ENCODE measurements at places on chromosomes 16 and 17.
A peak's percentile ranks its signal among the peaks of the same experiment; 100 is the strongest.

DNA sequence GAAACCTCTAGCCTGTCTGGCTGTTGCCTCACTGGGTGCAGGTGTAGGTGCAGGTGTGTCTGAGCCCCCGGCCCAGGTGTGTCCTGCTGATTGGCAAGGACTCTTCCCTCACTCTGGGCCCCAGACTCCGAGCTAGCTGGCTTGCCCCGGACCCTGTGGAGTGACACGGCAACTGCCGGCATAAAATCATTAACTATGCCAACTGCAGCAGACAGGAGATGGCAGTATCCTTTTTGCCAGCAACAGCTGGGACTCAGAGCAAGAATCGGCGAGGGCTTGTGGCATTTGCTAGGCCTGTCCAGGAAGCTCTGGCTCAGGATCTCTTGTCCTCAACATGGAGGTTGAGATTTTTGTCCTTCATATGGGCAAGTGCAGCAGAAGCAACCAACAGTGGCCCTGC lies 20.8 kb downstream of the CIAPIN1 start:
- no peak for DNase-seq

- peak; percentile 42 for DNase-seq
Measured at GRCh38 chr17:76408037-76408849, 23.8 kb downstream of the SPHK1 start.

- no peak for DNase-seq
Measured at GRCh38 chr17:61749823-61750404, 113.4 kb downstream of the BRIP1 start.

GRCh38 chr17:45775576-45776011 lies 8.5 kb upstream of the CRHR1 start:
- DNase-seq, result peak; percentile 57

DNA sequence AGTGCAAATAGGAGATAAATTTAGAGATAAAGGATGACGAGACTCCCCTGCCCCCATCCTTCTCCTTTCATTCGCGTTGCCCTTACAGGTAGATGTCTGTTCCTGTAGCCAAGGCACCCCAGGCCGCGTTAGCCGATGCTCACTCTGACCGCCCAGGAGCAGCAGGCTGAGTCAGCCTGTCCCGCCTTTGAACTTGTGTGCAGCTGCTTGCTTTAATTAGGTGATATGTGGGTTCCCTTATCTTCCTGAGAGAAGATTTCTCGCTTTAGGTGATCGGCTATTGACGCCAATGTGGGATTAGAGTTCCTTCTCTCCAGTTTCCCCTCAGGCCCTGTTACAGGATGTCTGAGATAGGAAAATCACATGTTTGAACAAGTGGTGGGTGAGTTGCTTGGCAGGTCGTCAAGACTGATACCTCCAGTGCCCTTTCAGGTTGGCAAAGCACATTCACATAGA lies 119.5 kb downstream of the MSI2 start:
- no peak for DNase-seq

DNA sequence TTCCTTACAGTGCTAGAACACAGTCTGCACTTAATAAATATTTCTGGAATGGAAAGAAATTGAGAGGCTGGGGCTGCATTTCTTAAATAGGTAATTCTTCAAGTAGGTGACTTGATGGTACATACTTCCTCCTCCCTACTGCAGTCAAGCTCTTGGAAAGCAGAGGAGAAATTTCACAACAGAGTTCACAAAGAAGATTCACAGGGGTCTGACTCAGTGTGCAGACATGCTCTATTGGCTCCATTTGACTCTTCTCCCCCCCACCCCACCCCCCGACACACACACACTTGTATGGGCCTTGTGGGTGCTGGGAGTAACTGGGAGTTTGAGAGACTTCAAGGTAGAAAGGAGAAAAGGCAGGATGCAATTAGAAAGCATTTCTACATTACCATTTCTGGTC lies 6.2 kb upstream of the MYOCD start:
- DNase-seq, result no peak

DNA sequence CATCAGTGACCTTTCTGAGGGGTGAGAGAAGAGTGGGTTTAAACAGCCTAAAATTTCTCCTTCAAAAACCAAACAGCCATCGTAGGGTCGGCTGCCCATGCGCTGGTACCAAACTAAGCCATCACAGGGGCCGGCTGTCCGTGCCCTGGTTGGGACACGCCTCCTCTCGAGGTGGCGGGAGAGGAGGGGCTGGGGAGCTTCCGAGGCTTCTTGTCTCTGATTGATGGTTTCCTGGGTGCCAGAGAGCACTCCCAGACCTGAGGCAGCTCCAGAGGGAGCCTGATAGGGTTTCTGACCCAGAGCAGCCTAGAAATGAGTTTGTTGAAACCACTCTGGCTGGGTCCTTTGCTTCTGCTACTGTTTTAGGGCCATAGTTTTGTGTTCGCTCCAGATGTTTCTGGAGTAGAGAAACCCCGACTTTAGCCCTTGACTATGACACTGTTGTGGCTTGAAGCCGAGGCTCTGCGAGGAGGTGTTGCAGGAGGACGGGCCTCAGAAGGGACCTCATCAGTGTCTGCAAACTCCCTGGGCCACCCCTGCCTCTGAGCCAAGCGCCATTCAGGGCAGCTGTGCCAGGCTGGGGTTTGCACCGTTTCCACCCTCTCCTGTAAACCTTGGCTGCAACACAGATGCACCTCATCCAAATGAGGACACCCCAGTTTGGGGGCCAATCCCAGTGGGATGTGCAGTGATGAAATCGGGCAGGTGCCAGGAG lies 6.2 kb downstream of the ZNF276 start:
- no peak for DNase-seq

- DNase-seq, result no peak
Measured at GRCh38 chr17:30388321-30389179, 9.8 kb downstream of the CPD start.

DNA sequence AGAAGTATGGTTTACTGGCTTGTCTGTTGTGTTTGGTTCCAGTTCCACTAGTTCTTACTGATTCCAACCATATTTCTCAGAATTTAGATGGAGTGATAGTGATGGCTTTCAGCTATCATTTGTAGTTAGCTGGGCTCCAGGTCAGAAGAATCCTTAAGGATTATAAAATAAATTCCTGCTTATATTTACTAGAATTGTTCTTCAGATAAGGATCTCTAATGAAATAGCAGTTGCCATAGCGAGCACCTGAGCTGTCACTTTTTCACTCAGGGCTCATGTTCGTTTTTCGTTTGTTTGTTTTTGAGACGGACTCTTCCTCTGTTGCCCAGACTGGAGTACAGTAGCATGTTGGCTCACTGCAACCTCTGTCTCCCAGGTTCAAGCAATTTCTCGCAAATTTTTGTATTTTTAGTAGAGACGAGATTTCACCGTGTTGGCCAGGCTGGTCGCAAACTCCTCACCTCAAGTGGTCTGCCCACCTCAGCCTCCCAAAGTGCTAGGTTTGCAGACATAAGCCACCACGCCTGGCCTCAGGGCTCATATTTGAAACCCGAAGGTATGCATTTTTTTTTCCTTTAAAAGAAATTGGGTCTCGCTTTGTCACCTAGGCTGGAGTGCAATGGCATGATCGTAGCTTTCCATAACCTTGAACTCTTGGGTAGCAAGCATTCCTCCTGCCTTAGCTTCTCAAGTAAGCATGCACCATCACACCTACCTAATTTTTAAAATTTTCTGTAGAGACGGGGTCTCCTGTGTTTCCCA lies 42.9 kb downstream of the PAFAH1B1 start:
- no peak for DNase-seq

DNA sequence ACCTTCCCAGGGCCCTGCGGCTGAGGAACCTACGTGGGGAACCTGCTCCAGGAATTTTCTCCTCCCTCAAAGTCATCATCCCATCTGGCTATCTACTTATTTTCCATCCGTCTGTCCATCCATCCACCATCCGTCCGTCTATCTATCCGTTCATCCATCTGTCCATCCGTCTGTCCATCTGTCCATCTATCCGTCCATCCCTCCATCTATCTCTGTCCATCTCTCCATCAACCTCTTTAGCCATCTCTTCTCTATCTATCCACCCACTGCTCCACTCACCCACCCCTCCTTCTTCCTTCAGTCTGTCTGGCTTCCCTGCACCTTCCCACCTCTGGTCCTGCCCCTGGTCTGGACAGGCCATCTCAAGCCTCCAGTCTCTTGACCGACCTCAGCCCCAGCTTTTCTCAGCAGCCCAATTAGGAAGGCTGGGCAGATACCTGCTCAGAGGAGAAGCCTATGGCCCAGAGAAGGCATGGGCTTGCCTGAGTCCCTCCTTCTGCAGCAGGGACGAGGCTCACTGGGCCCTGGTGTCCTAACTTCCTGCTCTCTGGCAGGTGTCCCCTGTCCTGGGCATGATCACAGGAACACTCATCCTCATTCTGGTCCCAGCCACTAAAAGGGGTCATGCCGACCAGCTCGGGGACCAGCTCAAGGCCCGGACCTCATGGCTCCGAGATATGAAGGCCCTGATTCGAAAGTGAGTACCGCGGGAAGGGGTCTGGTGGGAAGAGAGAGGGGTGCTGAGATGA lies 23.0 kb downstream of the MYBBP1A start:
- DNase-seq, result no peak

- DNase-seq, result no peak
Measured at GRCh38 chr16:21565861-21566669, 33.3 kb upstream of the METTL9 start.

GRCh38 chr17:9432934-9433421 lies 142.6 kb downstream of the STX8 start:
- no peak for DNase-seq

DNA sequence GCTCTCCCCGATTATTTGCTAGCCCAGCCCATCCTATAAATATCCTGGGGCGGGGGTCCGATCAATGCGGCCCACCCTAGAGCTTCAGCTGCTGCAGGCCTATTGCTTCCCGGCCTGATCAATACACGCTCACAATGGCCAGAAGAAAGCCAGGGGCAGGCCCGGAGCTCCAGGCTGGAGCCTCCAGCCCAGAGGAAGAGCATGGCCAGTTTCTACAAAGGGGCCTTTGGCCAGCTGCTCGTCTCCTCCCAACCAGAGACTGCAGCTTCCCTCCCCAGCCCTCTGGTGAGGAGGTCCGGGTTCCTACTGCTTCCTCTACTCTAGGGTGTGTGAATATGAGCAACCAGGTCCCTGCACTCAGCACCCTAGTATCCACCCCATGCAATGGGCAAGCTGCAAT lies 36.7 kb downstream of the SALL1 start:
- no peak for DNase-seq

- no peak for DNase-seq
Measured at GRCh38 chr16:50166511-50167500, 13.7 kb downstream of the TENT4B start.

DNA sequence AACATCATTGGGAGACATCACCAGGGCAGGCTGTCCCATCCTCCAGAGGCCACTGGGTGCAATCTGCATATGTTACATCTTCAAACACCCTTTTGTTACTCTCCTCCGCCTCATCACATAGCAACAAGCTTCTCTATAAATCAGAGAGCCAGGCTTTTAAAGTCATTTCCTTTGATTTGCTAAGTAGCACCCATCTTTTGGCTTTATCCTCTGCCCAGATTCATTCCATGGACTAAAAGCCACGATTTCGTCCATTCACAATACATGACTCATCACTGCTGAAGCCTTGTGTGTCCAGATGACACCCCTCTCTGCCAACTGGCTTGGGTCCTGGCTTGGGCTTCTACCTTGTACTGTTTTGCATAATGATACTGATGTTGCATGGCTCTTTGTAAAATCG lies 2.0 kb upstream of the KRT38 start:
- DNase-seq, result no peak

DNA sequence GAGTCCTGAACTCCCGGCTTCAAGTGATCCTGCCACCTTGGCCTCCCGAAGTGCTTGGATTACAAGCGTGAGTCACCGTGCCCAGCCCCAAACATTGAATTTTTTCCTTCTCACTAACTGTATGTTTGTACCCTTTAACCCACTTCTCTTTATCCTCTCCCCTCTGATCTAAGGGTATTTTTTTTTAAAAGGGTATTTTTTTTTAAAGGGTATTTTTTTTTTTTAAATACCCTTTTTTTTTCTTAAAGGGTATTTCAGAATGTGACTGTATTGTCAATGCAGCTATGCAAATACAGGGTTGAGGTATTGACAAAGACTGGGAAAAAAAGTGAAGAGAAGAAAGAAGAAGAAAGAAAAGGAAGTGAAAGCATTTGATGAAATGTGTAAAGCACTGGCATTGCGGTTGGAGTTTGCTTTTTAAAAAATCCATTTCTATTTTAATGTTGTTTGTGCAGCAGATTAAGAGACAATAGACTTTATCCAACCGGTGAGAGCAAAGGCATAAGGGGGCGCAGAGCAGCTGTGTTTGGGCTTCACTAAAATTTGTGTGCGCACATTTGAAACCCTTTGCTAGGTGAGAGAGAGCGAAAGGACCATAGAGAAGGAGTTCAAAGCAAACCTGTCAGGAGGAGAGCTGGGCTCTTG lies 42.4 kb downstream of the SYT17 start:
- DNase-seq, result no peak

DNA sequence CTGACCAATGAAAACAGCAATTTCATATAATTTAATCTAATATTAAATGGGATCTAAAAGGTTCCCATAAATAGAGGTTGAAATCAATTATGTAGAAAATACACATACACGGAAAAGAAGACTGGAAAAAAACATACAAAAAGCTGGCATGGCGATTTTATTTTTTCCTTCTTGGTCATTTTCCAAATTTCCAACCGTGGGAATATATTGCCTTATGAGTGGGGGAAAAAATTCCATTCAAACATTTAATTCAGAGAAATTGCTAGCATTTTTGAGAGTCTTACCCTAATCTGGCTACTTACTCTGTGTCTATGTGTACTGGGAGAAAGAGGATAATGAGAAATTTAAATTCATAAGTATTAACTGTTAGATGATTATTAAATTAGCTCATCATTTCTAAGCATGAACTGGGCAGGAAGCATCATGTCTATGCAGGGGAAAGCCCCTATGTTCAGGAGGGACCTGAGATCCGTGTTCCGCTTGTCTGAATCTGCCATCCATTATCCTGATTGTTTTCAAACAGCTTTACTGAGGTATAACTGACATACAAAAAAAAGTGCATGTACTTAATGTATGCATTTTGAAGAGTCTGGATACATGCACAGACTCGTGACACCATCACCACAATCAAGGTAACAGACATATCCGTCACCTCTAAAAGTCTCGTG lies 145.2 kb downstream of the XYLT1 start:
- no peak for DNase-seq

GRCh38 chr16:3017794-3018506 lies at the start of gene CLDN6:
Gene CLDN6, minus strand, starts transcription at chr16:3018183. Its CDS starts 2,162 bp downstream, at chr16:3016021.
- DNase-seq, result no peak

- DNase-seq, result no peak
Measured at GRCh38 chr17:79929257-79930061, 90.2 kb upstream of the CBX4 start.

DNA sequence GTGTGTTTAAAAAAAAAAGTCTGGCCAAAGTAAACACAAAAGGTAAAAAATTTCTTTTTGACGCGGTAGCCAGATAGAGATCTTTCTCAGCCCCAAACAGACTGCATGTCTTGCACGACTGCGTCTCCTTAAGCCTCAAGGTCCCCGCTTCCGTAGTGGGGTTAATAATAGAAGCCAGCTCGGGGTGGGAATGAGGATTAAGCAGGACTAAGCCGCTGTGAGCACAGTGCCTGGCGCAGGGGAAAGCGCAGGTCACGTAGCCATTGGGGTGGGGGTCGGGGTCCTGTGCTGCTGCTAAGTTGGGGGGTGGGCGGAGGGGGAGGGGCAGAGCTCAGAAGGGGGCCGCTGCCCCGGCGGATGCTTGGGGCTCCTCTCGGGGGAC lies 521 bp downstream of the GGA2 start:
- no peak for DNase-seq

GRCh38 chr16:26993511-26993910 lies 73.2 kb upstream of the C16orf82 start:
- no peak for DNase-seq

Measured in NCI-H1436 (cell line).